Stimulated activated CD8-positive, alpha-beta memory T cell treated with anti-CD3 and anti-CD28 coated beads, Interleukin-2, amount 100 ng/mL, for 1 hour (primary cell): ENCODE measurements at places on chromosomes 12 and 14.

- DNase-seq, result no peak
Measured at GRCh38 chr12:56719056-56719455, 6.0 kb downstream of the NACA start.

GRCh38 chr12:1916371-1917171 is 1.9 kb downstream of the CACNA2D4 start:
- no peak for DNase-seq

DNA sequence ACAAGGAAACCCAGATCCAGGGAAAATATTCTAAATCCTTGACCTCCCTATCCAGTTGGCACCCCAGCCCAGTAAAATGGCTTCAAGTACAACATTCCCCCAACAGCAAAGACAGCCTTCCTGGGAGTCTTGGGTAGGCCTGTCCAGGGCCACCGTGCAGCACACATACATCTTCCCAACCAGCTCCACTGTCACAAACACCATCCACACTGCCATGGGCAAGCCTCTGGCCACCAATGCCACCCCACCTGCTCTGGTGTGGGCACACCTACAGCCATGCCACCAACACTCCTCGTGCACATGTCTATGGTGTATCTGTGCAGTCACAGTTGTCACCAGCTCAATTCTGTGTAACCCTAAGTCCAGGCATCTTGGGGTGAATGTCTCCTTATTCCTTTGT is 193.2 kb downstream of the DAD1 start:
- DNase-seq, result no peak

- DNase-seq, result no peak
Measured at GRCh38 chr14:29310757-29311156, 544.2 kb downstream of the FOXG1 start.

GRCh38 chr12:57894399-57895292 is 46.7 kb upstream of the ATP23 start:
- no peak for DNase-seq

- no peak for DNase-seq
Measured at GRCh38 chr12:119808441-119808840, 68.7 kb downstream of the CIT start.

DNA sequence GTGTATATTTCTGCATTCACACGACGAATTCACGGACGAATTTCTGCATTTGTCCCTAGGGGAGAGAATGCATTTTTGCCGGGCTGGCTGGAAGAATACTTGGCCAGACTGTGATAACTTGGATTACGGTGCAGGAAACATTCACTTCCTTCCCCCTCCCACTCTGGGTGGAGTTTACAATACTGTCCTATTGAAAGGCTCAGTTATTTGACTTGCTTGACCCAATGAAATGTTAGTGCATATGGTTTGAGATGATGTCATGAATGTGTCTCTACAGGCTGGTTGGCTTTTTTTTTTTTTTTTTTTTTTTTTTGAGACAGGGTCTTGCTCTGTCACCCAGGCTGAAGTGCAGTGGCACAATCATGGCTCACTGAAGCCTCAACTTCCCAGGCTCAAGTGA is 90.7 kb upstream of the NOS1 start:
- DNase-seq, result no peak

- DNase-seq, result no peak
Measured at GRCh38 chr12:25034676-25035075, 85.8 kb upstream of the BCAT1 start.

DNA sequence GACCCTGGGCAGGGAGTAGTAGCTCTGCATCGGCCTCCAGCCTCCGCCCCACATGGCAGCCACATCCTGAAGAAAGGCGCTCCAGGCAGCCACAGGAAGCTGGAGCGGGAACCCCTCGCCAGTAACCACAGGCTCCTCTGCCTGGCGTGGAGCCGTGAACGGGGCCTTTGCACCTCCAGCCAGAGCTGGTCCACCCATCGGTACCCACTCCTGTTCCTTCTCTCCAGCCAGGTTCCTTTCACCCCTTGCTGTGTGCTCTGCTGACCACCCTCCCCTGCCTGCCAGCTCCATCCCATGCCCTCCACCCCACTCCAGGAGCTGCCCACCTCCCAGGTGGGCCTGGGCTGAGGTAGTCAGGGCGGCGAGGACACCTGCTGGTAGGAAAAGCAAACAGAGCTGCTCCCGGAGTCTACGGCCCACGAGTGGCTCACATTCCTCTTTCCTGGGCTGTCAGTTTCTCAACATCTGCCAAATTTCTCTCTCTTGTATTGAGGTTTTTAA is 2.7 kb downstream of the TGFB3 start:
- DNase-seq, result no peak

GRCh38 chr12:90216815-90217214 is 508.2 kb upstream of the ATP2B1 start:
- DNase-seq, result no peak

- DNase-seq, result no peak
Measured at GRCh38 chr12:68913682-68914081, 19.3 kb downstream of the CPM start.

GRCh38 chr12:75767957-75768356 is 256.5 kb upstream of the KRR1 start:
- no peak for DNase-seq

GRCh38 chr12:94304566-94305061 is 155.1 kb downstream of the CEP83 start:
- DNase-seq, result no peak

DNA sequence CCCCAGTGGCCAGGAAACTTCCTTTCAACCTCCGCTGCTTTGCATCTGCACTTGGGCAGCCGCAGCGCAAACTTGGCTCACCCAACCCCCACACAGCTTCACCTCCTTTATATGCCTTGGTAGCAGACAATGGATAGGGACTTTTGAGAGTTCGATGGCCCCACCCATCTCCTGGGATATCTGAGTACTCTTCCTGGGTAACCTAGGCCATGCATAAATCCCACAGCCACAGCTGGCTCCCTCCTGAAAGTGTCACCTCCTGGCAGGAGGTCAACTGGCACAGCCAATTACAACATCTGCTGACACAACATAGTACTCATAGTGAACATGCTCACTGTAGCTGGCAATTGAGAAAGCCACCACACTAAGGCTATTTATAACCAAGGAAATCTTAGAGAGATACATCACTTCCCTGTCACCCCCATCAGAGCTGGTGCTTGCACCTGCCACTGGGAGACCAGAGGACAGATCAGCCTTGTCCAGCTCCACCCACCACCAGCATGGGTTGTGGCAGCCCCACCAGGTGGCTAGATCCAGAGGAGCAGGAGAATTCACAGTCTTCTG is 410.0 kb downstream of the SYT1 start:
- no peak for DNase-seq

GRCh38 chr14:61406198-61406597 is 84.8 kb downstream of the PRKCH start:
- DNase-seq, result no peak

DNA sequence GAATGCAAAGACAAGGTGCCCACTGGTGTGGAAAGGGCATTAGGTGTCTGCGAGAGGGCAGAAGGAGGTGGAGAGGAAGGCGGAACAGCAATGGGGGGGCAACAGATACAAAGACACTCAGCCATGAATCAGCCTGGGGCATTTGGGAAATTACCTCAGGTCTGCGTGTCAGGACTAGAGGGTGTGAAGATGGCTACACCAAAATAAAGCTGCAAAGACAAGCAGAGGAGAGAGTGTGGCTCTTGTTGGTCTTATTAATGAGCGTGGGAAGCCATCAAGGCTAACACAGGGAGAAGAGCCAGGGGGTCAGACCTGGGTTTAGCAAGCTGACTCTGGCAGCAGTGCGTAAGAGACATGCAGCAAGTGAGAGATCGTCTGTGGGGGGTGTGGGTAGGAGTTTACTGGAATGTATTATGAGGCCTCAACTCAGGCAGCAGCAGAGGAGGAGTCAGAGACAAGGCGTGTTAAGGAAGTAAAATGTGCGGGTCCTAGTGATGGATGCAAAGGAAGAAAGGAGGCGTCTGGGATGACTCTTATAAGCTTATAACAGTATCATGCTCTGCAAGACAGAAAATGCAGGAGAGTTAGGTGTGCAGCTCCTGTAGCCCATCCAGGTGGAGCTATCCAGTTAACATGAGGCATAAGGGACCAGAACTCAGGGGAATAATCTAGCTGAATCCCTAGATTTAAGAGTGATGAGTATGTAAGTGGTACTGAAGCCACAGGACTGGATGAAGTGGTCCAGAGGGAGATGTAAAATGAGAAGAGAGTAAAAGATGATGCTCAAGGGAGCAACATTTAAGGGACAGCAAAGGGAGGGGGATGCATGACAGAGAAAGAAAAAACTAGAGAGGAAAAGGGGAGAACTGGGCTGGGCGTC is 50.4 kb downstream of the KCNK10 start:
- DNase-seq, result no peak

GRCh38 chr12:49720214-49720613 is 13.0 kb upstream of the FMNL3 start:
- DNase-seq, result no peak

DNA sequence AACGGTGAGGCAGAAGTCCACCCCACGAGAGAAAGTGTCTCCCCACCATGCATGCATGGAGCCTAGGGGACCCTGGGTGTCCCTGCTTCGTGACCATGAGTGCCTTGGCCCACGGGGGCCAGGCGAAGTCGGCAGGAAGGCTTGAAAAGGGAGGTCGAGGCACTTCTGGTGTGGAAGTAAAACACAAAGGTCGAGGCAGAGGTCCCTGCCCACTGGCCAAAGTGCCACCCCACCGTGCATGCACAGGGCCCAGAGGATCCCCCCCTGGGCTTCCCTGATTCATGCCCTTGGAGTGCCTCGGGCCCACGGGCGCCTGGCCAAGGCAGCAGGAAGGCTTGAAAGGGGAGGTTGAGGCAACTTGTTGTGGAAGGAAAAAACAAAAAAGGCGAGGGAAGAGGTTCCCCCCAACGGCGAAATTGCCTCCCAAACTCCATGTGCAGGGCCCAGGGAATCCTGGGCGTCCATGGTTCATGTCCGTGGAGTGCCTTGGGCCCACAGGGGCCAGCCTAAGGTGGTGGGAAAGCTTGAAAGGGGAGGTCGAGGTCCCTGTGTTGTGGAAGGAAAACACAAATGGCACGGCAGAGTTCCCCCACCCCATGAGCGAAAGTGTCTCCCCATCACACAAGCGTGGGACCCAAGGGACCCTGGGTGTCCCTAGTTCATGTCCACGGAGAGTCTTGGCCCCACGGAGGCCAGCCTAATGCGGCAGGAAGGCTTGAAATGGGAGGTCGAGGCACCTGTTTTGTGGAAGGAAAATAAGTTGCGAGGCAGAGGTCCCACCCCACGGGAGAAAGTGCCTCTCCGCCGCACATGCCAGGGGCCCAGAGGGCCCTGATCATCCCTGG is 372.1 kb downstream of the ALG10 start:
- no peak for DNase-seq

DNA sequence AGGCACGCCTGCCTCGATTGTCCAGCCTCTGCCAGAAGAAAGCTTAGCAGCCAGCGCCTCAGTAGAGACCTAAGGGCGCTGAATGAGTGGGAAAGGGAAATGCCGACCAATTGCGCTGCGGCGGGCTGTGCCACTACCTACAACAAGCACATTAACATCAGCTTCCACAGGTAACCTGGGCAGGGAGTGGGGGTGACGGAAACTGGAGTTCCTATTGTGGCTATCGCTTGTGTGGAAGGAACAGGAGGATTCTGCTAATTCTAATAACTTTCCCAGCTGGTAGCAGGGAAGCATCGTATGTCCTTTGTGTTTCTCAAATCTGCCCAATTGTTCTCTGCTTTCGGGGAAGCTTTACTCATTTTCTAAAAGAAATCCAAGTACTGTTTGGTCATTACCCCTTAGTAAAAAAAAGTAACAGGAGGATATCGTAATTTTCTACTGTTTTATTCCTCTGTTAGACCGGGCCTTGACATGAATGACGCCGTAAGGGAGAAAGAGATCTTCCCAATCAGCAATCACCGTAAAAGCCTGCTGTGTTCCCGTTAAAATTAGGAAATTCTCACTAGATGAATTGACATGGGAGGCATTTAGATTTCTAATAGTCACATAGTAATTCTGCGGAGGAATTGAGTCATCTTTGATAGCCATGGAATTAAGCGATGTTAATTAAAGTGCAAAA is 449 bp downstream of the THAP2 start:
- no peak for DNase-seq

GRCh38 chr12:106769546-106769945 is 4.9 kb upstream of the RIC8B start:
- DNase-seq, result no peak

GRCh38 chr14:22597265-22597664 is 835 bp upstream of the ABHD4 start:
- DNase-seq, result no peak

DNA sequence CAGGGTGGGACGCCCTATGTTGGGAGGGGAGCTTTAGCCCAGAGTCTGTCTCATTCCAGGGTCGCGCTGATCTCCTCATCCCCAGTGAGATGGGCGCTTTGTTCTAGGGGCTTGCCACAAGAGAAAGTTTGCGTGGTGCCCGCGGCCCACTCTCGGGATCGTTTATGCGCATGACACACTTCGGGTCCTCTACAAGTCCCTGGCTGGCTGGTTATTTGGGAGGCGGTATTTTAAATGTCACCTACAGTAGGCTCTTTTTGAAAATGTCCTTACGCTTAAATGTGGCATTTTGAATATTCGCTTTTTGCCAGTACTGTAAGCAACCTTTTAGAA is 541 bp downstream of the GOLT1B start:
- peak; percentile 1 for DNase-seq

GRCh38 chr12:56087220-56087619 is 7.3 kb downstream of the ERBB3 start:
- no peak for DNase-seq

- no peak for DNase-seq
Measured at GRCh38 chr12:68469113-68469512, 137.0 kb upstream of the MDM1 start.

GRCh38 chr14:90603841-90604240 is 207.0 kb downstream of the CALM1 start:
- no peak for DNase-seq

DNA sequence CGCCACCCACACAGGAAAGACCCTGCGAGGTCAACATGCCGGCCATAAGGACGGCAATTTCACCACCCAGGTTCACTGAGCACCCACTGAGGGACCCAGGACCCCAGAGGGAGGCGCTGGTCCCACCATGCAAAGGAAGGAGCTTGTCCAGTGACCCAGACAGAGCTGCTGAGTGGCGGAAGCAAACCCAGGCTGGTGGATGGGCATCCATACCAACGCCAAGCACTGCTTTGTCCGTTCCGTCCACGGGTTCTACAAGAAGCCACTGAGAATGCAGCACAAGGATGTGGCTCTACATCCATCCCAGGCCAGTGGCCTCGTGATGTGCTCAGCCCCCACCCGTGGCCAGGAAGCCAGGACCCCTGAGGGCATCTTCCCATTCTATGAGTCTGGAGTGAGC is 23.8 kb upstream of the GOLGA3 start:
- no peak for DNase-seq

DNA sequence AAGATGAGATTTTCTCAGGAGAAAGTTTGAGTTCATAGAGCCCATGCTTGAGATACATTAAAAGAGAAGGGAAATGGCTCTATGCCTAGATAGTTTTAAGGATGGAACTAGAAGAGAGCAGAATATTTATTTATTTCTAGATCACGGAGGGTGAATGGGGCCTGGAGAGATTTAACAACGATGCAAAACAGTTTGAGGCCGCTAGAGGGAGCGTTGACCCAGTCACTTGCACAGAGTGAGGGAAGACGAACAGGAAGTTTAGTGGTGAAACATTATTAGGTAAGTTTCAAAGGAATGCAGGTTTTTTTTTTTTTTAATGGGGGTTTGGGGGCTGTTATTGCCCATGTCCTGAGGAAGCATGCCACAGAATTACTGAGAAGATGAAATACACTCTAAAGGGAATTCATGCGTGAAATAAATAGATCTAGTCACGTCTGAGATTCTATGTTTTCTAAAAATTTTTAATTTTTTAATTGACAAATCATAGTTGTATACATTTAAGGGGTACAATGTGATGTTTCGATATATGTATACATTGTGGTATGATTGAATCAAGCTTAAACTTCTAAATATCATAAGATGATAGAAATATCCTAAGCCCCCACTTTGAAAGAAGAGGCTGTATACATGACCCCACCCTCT is 14.8 kb upstream of the PPP1R1A start:
- DNase-seq, result peak; percentile 43
